ENCODE measurements at places on chromosomes 2 and 18. TPM values are rescaled to one million over a fixed set of nuclear protein-coding genes. Genes with fewer than 3 reads are reported as not detected.

The RIT2 gene
- total RNA-seq = not detected

The CYS1 gene
- 4.1 TPM for total RNA-seq

The VIL1 gene
- total RNA-seq = 42.3 TPM

The RAPGEF4 gene
- total RNA-seq = 1.5 TPM

The MAT2A gene
- total RNA-seq = 104 TPM

The RAMP1 gene
- total RNA-seq = 17.8 TPM

The CPLX4 gene
- total RNA-seq = not detected

The PCARE gene
- total RNA-seq = not detected

The LYPD1 gene
- total RNA-seq = 0.47 TPM

The KANSL1L gene
- total RNA-seq = 31.6 TPM

The TSPYL6 gene
- total RNA-seq = not detected

The NDUFB3 gene
- total RNA-seq = 34.2 TPM

DNA sequence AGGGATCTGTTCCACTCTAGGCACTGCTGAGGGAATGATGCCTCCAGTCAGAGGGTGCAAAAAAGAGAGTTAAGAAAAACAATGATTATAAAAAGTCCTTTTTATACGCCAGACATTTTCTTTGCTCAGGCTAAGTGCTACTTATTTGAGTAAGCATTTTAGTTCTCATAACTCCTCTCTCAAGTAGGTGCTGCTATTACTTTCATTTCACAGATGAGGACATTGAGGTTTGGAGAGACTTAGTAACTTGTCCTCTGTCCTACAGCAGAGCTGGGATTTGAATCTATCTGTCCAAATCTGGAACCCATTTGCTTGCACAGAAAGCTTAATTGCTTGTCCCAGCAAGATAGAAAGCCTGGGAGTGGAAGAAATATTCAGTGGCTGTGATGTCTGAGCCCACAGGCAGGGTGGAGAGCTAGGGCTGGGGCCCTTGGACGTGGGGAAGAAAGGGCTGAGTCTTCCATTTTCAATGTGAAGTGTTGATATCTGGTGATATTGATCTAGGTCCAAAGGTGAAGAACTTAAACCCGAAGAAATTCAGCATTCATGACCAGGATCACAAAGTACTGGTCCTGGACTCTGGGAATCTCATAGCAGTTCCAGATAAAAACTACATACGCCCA is 5.8 kb downstream of the IL37 start:
- no peak overlapping the region for H3K4me3 ChIP-seq
- no peaks in the 10 kb centered on the region for H3K4me1 ChIP-seq
- no peak for DNase-seq
- no peaks in the 10 kb centered on the region for H3K36me3 ChIP-seq
- H3K27ac ChIP-seq = no peak overlapping the region

GRCh38 chr18:63487676-63488075 is 10.9 kb downstream of the SERPINB5 start:
- no peaks in the 10 kb centered on the region for H3K27me3 ChIP-seq
- no peak overlapping the region for H3K27ac ChIP-seq
- H3K4me1 ChIP-seq = no peaks in the 10 kb centered on the region
- no peaks in the 10 kb centered on the region for H3K36me3 ChIP-seq
- H3K4me3 ChIP-seq = no peak overlapping the region

- H3K27me3 ChIP-seq = no peaks in the 10 kb centered on the region
- H3K4me1 ChIP-seq = no peaks in the 10 kb centered on the region
- no peaks in the 10 kb centered on the region for H3K36me3 ChIP-seq
- H3K4me3 ChIP-seq = no peak overlapping the region
- no peak overlapping the region for H3K27ac ChIP-seq
Measured at GRCh38 chr18:7760967-7761948, 194.1 kb downstream of the PTPRM start.

DNA sequence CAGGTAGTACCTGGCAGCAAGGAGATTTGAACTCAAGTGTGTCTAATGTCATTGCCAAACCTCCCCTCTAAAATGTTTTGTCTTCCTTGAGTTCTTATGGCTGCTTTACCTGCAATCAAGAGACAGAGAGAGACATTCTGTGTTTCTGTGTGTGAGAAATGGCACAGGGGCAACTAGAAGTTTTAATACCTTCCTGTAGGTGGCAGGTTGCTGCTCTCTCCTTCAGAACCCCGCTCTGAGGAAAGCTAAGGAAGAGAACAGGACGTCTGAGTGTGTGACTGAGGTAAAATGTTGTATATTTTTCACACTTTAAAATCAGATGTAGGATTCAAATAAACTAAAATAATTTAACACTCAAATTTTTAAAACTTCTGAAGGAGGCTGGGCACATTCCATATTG is 19.2 kb downstream of the DTNA start:
- no peak overlapping the region for H3K4me3 ChIP-seq
- no peaks in the 10 kb centered on the region for H3K36me3 ChIP-seq
- H3K4me1 ChIP-seq = no peaks in the 10 kb centered on the region
- DNase-seq = no peak
- no peak overlapping the region for H3K27ac ChIP-seq
- no peaks in the 10 kb centered on the region for H3K27me3 ChIP-seq

DNA sequence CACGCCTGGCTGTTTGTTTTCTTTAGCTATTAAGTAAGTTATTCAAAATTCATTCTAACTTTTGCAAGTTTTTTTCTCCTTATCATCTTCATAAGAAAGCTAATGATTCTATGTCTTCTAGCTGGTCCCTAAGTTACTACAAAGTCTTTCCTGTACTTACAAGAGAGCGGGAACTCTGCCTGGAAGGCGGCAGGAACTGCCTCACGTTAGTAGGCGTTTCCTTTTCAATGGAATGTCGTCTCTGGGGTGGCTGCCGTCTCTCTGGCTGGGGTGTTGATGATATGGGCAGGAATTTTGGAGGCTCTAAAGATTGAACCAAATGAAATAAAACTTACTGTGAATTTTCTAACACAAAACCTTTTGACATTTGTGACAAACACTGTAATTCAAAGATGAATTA is 55.5 kb downstream of the PRELID3A start:
- H3K27ac ChIP-seq = no peak overlapping the region
- DNase-seq = no peak
- H3K27me3 ChIP-seq = no peaks in the 10 kb centered on the region

DNA sequence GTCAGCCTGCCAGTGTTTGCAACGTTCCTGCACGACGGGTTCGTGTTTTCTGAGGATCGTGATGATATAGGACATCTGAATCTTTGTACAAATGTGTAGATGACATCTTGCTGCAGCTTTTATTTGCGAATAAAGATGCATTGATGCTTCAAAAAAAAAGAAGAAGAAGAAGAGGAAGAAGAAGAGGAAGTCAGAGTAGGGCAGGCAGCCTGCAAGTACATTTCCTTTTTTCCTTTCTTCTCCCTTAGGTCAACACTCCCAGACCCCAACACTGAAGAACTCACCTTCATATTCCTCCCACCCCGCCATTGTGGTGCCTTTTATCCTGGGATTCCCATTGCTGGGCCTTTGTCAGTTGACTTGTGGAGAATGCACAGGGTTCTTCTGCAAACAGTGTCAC is 91.5 kb downstream of the FHOD3 start:
- H3K4me3 ChIP-seq = no peak overlapping the region
- DNase-seq = no peak
- H3K36me3 ChIP-seq = no peaks in the 10 kb centered on the region
- no peak overlapping the region for H3K27ac ChIP-seq

GRCh38 chr18:79621501-79621900 is 58.1 kb upstream of the CTDP1 start:
- H3K27me3 ChIP-seq = no peaks in the 10 kb centered on the region
- H3K4me1 ChIP-seq = peaks cover 1% of the 10 kb centered on the region
- no peaks in the 10 kb centered on the region for H3K36me3 ChIP-seq
- no peak overlapping the region for H3K4me3 ChIP-seq
- no peak for DNase-seq

GRCh38 chr18:13279181-13280069 is 60.9 kb downstream of the LDLRAD4 start:
- no peaks in the 10 kb centered on the region for H3K27me3 ChIP-seq
- H3K4me3 ChIP-seq = no peak overlapping the region
- H3K36me3 ChIP-seq = no peaks in the 10 kb centered on the region

- H3K4me3 ChIP-seq = no peak overlapping the region
- DNase-seq = no peak
- no peaks in the 10 kb centered on the region for H3K4me1 ChIP-seq
- no peak overlapping the region for H3K27ac ChIP-seq
Measured at GRCh38 chr2:101540518-101540917, 65.6 kb upstream of the RFX8 start.

DNA sequence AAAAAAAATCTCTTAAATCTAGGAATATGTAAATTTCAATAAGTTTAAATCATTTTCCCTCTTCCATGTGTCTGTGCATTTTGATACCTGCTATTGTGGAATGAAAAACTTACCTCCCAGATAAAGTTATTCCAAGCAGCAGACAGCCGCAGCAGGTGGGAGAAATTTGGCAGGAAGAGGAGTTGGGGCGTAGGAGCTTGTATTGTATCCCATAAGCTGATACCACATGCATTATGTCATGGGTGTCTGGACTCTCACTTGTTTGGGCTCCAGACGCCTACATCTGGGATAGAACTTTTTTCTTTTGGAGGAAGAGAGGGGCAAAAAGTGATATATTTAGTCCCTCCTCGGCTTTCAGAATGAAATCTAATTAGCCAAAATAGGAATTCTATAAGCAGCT is 59.3 kb upstream of the TCF4 start:
- no peak overlapping the region for H3K4me3 ChIP-seq
- H3K4me1 ChIP-seq = no peaks in the 10 kb centered on the region
- H3K36me3 ChIP-seq = no peaks in the 10 kb centered on the region
- no peak overlapping the region for H3K27ac ChIP-seq
- no peaks in the 10 kb centered on the region for H3K27me3 ChIP-seq

DNA sequence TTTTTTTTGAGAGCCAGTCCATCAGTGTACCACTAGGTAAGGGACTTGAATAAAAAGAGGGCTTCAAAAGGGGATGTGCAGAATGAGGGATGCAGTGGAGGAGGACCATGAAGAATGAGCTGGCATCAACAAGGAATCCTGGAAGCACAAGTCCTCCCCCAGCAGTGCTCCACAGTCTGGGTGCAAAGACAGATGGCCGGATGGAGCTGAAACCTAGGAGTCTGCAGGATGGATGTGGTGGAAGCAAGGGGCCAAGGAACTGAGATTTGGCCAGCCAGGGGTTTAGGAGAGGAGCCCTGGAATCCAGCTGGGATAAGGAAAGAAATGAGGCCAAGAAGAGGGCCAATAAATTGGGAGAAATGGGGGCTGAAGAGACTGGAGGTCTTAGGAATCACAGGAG is 51.8 kb upstream of the RAB6C start:
- peaks cover 2% of the 10 kb centered on the region for H3K27me3 ChIP-seq
- H3K4me1 ChIP-seq = no peaks in the 10 kb centered on the region
- H3K4me3 ChIP-seq = no peak overlapping the region
- no peak overlapping the region for H3K27ac ChIP-seq
- no peak for DNase-seq
- H3K36me3 ChIP-seq = no peaks in the 10 kb centered on the region

DNA sequence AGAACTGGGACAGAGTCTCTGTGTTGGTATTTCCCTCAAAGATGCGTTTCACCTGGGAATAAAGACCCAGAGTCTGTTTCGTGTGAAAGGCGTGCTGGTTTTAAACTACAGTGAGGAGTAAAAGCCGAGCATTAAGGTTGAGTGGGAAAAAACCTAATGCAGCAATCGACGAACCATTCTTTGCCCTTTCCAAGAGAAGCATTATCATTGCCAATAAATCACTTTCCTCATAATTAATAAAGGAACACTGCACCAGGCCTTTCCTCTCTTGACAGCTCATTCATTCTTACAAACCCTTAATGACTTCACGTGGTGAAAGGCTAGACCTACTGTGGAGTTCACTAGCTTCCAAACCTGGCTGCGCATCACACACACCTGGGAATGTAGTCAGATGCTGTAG is 896 bp upstream of the SLC8A1 start:
- no peak overlapping the region for H3K27ac ChIP-seq
- peaks cover 8% of the 10 kb centered on the region for H3K27me3 ChIP-seq

- no peak overlapping the region for H3K4me3 ChIP-seq
- H3K36me3 ChIP-seq = no peaks in the 10 kb centered on the region
- DNase-seq = no peak
- H3K27ac ChIP-seq = peak overlapping the region; percentile 39
Measured at GRCh38 chr18:55422456-55423180, 165.4 kb downstream of the TCF4 start.

DNA sequence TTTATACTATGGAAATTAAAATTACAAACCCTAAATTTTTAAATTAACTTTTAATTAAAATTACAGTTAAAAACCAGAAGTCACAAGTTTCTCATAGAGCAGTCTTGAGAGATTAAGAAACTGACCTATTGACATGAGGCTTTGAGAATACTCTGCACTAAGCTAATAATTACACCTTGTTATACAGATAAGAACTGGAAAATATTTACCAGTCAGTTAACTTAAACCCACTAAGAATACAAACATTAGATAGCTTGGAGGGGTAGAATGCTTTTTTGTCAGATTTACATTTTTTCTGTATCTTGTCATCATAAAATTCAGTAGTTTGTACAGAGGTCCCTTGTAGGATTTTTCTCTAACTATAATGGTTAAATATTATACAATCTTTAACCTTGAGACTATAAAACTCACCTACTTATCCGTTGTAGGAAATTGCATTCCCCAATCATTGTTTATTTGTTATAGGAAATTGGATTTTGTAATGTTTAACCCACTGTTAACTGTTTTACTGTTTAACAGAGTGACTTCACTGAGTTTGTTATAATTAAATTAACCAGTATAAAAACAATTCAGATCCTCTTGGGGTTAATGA is 219.7 kb upstream of the PKDCC start:
- H3K27me3 ChIP-seq = no peaks in the 10 kb centered on the region
- no peaks in the 10 kb centered on the region for H3K36me3 ChIP-seq
- peaks cover 2% of the 10 kb centered on the region for H3K4me1 ChIP-seq
- no peak overlapping the region for H3K4me3 ChIP-seq
- H3K27ac ChIP-seq = no peak overlapping the region

GRCh38 chr2:133486771-133487191 is 81.5 kb downstream of the NCKAP5 start:
- no peak for DNase-seq
- no peaks in the 10 kb centered on the region for H3K36me3 ChIP-seq
- peaks cover 25% of the 10 kb centered on the region for H3K4me1 ChIP-seq
- no peak overlapping the region for H3K4me3 ChIP-seq
- no peak overlapping the region for H3K27ac ChIP-seq

- H3K27me3 ChIP-seq = no peaks in the 10 kb centered on the region
- H3K27ac ChIP-seq = peak overlapping the region; percentile 81
- peaks cover 33% of the 10 kb centered on the region for H3K4me1 ChIP-seq
- peaks cover 27% of the 10 kb centered on the region for H3K36me3 ChIP-seq
- no peak overlapping the region for H3K4me3 ChIP-seq
- DNase-seq = no peak
Measured at GRCh38 chr2:86037141-86037794, 68.4 kb downstream of the POLR1A start.

- H3K27ac ChIP-seq = no peak overlapping the region
- H3K4me1 ChIP-seq = peaks cover 5% of the 10 kb centered on the region
- no peaks in the 10 kb centered on the region for H3K36me3 ChIP-seq
- no peak overlapping the region for H3K4me3 ChIP-seq
Measured at GRCh38 chr2:241914542-241914941, 45.0 kb downstream of the RTP5 start.

DNA sequence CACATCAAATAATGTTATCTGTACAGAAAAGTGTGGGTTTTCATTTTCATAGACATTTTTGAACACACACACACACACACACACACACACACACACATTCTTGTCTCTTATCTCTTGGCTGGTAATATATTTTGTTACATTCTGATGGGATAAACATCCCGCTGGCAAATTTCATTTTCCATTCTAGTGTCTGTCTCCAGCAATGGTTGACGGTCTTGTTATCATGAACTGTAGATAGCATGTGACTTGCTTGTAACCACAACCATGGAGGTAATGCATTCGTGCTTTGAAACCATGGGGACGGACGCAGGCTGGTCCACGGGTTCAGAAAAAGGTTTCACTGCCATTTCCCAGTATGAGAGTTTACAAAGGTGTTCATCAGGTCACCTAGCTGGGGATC is 156.4 kb downstream of the PPP1R1C start:
- no peaks in the 10 kb centered on the region for H3K27me3 ChIP-seq
- no peaks in the 10 kb centered on the region for H3K36me3 ChIP-seq
- H3K27ac ChIP-seq = no peak overlapping the region
